ENCODE measurements at places on chromosomes 12 and 14. TPM values are rescaled to one million over a fixed set of nuclear protein-coding genes. Genes with fewer than 3 reads are reported as not detected.

Gene GYS2
- 11.4 TPM for total RNA-seq

Gene TAS2R8
- total RNA-seq, result not detected

Gene OVCH1
- total RNA-seq, result 0.44 TPM

Gene PROX2
- total RNA-seq, result not detected

Gene KCNMB4
- total RNA-seq, result 0.98 TPM

Gene NTF3
- total RNA-seq, result 1.3 TPM

Gene KRT3
- total RNA-seq, result not detected

Gene RNASE7
- not detected for total RNA-seq

Gene KIF26A
- total RNA-seq, result 4.6 TPM

Gene PMEL
- total RNA-seq, result 4.7 TPM

Gene ZNF605
- total RNA-seq, result 17.9 TPM

- no peak for DNase-seq
Measured at GRCh38 chr14:26867171-26867757, 269.4 kb upstream of the NOVA1 start.

GRCh38 chr12:108949976-108950375, 70.1 kb downstream of the DAO start:
- no peak for DNase-seq

DNA sequence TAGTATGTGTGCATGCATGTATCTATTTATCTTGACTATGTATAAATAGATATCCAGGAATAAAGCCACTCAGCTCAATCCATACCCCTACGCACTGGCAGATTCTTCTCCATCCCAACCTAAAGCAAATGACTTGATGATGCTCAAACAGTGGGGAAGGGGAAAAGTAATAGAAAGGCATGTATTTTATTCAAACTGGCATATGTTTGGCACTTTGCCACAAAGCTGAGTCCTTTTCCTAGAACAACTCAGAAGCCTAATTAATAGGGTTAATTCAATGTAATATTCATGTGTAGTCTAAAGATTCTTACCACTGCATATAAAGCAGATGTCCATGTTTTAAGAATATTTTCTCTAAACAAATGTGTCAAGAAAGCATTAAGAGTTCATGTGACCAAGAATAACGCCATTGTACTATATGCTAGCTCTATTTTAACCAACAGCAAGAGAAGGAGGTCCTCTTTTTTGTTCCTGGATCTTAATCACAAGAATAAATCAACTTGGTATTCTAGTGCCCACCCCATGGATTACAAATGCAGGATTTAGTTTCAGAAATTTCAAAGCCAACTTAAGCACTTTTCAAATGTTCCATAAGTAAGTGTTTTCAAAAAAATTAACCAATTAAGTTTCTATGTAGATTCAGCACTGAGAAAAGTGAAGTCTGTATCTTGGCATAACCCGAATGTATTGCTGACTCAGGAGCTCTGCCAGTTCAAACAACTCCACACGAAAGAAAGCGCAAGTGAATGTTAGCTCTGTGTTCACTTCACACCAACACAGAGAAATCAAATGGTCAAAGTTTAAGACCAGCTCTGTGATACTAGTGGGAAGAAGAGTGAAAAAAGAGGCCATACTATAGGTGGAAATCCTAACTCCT, 233.6 kb downstream of the MED13L start:
- DNase-seq, result no peak

DNA sequence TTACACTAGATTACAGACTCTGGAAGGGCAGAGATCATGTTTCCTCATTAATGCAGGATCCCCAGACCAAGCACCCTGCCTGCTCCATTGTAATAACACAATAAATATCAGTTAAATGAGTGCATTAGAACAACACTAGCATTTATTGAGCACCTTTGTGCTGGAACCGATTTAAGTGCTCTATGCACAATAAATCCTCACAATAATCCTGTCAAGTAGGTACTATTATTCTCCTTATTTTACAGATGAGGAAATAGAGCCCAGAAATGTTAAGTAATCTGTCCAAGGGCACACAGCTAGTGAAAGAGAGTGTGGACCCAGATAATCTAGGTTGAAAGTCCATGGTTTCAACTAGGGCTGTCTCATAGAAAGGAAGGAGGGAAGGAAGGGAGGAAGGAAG, 69.8 kb downstream of the MAP1LC3B2 start:
- no peak for DNase-seq

DNA sequence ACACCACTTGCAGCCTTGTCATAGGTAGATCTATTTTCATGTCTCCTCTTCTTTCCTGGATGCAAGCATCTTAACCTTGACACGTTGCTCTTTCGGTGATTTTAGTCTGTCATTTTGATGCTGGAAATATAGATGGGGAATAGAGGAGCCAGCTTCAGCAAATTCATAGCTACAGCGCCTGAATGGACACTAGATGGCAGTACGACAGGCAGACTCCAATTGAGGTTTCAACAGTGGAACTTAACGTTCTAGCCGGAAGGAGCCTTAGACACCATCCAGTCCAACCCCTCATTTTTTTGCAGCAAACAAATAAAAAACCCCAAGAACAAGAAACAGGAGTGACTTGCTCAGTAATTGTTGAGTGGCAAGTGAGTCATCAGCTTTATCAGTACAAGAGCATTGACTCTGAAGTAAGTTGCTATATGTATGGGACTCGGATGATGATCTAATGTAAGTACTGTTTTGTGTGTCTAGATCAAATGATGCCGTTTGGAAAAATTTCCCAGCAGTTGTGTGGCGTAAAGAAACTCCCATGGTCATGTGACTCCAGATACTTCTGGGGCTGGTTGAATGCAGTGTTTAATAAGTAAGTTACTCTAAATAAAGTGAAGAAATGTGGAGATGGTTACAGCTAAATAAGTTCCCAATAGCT, 9.0 kb downstream of the DMAC2L start:
- DNase-seq, result peak; percentile 46

- peak; percentile 77 for DNase-seq
Measured at GRCh38 chr14:23569443-23570151, 2.0 kb upstream of the AP1G2 start.

GRCh38 chr12:42756841-42757623, 167.5 kb upstream of the PRICKLE1 start:
- no peak for DNase-seq

GRCh38 chr12:115640929-115641328, 636.6 kb downstream of the MED13L start:
- no peak for DNase-seq

DNA sequence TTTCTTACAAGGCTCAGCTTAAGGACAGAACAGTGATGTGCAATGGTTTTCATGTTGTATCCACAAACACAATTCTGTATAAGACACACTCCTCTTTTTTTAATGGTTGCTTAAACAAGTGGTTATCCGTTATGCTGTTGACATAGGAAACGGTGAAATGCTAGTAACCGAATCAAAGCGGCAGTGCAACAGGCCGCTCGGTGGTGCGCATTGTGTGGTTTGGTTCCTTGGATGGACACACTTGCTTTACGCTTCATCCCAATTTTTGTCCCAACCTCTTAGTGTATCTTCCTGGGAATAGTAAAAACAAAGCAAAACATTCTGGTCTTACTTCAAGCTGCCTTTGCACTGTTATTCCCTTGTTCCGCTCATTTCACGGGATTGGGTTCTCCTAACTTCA, 650 bp upstream of the PTGER2 start:
- DNase-seq, result no peak

DNA sequence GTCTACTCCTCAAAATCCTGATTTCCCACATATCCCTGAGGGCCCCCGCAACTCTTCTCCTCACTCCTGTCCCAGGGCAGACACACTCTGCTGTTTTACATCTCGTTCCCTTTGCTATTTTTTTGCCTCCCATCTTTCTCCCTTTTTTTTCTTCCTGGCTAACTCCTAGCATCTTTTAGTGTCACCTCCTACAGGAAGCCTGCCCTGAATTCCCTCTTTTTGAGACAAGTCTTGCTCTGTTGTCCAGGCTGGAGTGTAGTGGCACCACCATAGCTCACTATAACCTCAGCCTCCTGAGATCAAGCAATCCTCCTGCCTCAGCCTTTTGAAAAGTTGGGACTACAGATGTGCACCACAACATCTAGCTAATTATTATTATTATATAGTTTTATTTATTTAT, 13.3 kb downstream of the MORN3 start:
- DNase-seq, result no peak

DNA sequence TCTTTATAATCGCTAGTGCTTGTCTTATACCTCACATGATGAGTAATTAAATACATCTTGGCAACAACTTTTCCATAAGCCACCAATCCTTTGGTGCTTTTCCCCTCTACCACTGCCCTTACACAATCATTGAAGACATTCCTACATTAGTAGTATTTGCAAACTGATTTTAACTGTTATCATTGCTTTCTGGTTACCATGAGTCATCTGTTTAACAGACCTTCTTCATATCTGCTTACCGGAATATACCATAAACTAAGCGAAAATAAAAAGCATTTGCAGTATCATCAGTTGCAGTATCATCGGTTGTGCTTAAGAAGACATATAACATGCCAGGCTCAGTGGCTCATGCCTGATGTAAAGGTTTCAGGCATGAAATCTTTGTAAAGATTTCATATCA, 54.8 kb upstream of the PLEKHA5 start:
- DNase-seq, result no peak

DNA sequence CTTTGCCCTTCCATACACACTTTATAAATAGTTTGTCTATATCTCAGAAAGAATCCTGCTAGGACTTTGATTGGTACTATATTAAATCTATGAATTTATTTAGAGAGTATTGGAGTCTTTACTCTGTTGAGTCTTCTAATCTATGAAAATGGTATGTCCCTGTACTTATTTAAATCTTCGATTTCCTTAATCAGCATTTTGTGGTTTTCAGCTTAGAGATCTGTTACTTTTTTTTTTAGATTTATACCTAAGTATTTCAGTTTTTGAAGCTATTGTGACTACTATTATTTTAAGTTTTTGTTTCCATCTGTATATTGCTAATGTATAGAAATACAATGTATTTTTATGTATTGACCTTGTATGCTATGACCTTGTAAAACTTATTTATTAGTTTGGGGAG, 13.4 kb upstream of the IFI27L2 start:
- DNase-seq, result no peak

- DNase-seq, result no peak
Measured at GRCh38 chr12:43571885-43572284, 19.9 kb upstream of the ADAMTS20 start.

DNA sequence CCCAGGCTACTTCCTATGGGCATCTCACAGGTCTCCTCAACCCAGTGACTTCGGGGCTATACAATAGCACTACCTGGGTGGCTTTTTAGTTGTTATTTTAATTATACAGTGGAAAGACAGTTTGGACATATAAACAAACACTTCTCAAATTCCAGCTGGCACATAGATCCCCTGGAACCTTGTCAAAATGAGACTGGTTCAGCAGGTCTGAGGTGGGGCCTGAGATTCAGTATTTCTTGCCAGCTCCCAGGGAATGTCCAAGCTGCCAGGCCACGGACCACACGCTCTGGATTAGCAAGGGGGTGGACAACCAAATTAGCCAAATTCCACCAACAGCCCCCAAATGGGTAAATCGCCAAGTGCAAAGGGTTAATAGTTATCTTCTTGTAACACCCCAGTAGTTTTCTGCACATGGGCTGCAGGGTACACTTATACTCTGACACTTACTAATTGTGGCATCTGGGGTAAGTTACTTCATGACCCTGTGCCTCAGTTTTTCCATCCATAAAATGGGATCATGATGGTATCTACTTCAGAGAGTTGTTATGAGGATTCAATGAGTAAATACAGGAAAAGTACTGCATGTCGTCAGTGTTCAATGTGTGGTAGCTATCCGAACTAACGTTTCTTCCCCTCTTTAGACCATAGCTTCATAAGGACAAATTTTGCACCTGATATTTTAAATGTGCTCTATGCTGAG, 789.4 kb upstream of the TBX3 start:
- DNase-seq, result peak; percentile 60

DNA sequence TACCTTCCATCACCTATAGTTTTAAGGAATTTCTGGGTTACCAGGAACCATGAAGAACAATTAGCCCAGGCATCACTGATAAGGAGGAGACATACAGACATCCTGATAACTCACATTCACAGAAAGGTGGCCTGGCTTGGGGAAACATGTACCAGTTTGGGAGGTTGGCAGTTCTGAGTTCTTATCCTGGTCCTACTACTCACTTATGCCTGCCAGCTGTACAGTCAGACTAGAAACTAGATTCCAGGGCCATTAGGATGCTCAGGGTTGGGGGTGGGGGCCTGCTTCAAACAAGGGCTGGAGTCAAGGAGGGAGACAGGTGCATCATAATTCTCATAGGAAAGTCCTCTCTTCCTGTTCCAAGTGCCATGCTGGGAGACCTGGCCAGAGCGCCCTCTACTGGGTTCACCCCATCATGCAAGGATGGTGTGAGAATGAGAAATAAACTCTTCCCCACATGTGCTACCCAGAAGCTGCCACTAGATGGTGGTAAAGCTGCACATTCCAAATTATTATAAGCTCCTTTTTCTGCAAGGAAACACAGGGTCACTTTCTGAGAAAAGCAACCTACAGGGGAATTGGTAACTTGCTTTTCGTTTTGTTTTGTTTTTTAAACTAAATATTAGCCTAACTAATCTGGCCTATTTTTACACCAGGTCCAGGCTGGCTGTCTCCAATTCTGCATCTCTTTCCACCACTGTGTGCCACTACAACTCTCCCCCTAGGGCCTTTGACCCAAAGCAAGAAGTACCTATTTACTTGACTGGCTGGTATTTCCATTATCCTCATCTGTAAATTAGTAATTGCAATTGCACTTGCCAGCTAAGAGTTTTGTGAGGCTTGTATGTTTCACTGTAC, 14.5 kb downstream of the OAS2 start:
- DNase-seq, result no peak

- DNase-seq, result no peak
Measured at GRCh38 chr14:54840336-54840735, 62.3 kb downstream of the GCH1 start.

GRCh38 chr14:66440801-66441200, 45.4 kb upstream of the CCDC196 start:
- no peak for DNase-seq

All from breast epithelium (tissue), 4 donors.